ACHN (cell line): ENCODE measurements at places on chromosomes 2 and 18.

- DNase-seq, result no peak
These were observed 118.9 kb upstream of the COL5A2 start for GRCh38 chr2:189298481-189298880.

DNA sequence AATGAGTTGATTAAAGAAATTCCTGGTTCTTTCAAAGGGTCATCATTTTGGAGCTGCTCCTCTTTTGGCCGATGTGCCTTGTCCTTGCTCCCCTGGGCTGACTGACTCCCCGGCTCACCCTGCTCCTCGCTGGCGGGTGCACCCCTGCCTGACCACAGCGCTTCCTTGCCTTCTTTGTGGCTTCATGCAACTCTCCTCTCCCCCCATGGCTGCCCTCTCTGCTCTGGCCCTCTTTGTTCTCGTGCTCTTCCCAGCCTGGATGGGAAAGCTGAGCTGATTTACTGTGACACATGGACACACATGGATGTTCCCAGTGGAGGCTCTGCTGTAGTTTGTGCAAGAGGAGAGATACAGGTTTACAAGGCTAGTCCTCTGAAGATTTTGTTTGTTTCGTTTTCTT is 234.6 kb downstream of the HAUS1 start:
- no peak for DNase-seq

DNA sequence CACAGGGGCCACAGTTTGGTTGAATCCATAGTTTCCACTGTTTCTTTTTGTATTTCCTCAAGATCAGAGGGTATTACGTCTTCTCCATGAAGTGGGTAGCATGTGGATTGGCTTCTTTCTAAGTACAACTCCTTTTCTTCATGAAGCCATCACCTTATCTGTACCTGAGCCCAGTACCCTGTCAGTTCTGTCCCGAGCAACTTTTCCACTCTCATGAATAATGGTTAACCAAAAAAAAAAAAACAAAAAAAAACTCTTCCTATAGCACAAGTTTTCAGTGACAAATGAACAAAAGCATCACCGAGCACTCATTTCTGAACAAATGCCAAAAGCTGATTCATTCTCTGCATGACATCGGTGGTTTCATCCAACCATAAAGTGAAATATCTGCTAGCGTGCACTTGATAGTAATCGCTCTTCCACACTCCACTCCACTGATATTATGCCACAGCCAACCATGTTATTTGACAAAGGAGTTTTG is 53.0 kb upstream of the CCDC150 start:
- DNase-seq, result peak; percentile 93

DNA sequence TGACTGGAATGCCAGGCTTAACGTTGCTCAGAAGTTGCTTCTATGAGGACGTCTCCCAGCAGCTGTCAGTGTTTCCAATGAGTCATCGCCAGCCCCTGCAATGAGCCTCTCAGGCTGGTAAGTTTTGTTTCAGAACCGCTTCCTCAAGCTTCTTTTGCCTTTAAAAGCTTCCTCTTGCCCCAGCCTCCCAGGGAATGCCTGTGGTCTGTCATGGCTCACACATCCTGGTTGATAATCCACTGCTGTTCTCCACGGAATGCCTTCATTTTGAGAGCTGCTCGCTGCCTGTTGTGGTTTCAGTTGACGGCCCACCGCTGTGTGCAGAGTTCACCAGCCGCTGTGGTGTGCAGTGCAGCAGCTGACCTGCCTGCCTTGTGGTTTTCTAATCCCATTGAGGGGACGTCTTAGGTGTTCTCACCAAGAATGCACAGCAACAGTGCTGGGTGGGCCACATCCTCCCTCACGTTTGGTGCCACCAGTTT is 96.4 kb downstream of the RTP5 start:
- peak; percentile 99 for DNase-seq

- no peak for DNase-seq
These were observed 167.0 kb downstream of the BCL11A start for GRCh38 chr2:60386436-60386835.

GRCh38 chr18:62026586-62026985 is 133.8 kb upstream of the RNF152 start:
- DNase-seq, result peak; percentile 3

DNA sequence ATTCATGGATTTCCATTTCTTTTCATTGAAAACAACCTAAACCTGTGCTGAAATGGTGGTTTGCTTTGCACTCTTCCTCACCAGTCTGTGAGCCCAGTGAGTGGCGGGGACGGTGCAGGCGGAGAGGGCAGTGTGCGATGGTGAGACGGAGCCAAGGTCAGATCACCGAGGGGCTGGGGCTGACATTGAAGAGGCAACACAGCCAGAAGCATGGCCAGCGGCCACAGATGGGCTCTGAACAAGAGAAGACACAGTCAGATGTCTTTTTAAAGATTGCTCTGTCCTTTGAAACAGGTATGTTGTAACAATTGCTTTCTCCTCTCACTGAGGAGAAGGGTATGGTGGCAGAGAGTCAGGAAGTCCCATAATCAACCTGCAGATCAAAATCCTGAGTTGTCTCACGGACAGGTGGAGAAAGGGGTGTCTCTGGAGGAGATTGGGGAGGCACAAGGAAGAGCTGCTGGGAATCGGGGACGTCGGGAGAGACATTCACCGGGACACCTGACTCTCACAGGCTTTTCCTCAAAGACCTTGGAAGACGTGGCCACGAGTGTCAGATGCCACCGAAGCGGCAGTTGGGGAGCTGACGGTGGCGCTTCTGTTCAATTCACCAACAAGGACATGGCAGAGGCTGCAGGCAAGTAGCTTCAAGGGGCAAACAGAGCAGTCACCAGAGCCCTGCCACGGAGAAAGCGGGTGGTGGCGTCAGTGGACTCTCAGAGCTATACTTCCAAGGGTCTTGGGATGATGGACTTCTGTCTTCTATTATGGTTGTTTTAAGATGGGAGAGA is 12.1 kb upstream of the ZNF516 start:
- no peak for DNase-seq

GRCh38 chr2:9087121-9087681 is 83.7 kb upstream of the MBOAT2 start:
- no peak for DNase-seq

DNA sequence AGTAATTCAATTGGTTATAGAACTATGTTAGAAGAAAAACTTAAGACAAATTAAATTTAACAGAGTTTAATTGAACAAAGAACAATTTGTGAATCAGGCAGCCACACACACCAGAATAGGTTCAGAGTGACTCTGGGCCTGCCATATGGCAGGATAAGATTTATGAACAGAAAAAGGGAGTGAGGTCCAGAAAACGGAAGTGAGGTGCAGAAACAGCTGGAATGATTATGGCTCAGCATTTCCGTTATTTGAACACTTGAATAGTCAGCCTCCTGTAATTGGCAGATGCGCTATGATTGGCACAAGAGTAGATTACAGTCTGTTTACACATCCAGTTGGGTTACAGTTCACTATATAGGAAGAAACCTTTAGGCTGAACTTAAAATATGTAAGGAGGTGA is 99.0 kb downstream of the MBD2 start:
- no peak for DNase-seq

GRCh38 chr18:25992566-25992965 is 97.8 kb downstream of the SS18 start:
- DNase-seq, result no peak

GRCh38 chr2:232088771-232089170 is 127.3 kb downstream of the DIS3L2 start:
- DNase-seq, result no peak

DNA sequence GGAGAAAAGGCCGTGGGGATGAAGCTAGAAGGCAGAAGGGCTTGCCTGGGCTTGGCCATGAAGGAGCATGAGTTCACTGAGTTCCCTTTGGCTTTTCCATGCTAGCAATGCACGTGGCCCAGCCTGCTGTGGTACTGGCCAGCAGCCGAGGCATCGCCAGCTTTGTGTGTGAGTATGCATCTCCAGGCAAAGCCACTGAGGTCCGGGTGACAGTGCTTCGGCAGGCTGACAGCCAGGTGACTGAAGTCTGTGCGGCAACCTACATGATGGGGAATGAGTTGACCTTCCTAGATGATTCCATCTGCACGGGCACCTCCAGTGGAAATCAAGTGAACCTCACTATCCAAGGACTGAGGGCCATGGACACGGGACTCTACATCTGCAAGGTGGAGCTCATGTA is 2.9 kb downstream of the CTLA4 start:
- DNase-seq, result no peak

DNA sequence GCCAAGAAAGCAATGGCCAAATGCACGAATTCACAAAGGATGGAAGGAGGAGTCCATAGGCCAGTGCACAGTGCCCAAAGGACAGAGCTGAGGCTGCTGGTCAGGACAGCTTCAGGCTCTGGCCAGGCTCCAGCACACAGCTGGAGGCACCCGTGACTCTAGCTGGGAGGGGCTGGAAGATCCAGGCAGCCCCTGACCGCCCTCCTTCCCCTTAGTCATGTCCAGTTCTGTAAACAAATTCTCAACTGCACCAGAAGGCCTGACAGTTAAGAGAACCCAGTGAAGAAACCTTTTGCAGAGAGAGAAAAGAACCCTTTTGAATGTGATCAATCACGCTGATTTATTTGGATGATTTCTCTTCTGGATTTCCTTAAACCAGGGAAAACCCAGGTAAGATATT is 7.7 kb upstream of the YWHAQ start:
- peak; percentile 88 for DNase-seq
